Small intestine (tissue), 16 donors: ENCODE measurements at places on chromosomes 4 and X.
A peak's percentile ranks its signal among the peaks of the same experiment; 100 is the strongest.

DNA sequence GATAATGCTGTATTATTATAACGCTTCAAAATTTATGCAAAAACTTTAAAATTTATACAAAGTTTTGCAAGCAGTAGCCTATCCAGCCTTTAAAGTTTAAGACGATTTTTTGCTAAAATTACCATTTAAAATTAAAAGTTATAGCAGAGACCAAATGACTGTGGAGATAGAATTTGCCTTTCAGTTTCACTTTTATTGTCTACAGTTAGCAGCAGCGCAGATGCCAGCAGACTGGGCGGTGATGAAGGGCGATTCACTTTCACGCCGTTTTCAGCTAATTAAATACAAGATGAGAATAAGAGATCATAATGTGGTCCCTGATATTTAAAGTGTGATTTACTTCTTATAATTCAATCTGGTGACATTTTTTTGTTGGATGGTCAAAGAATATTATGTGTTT, 1381.5 kb upstream of the ADGRL3 start:
- DNase-seq = no peak

GRCh38 chrX:153469811-153470410, 465 bp downstream of the HAUS7 start:
- DNase-seq = no peak

- no peak for DNase-seq
These were observed 33.1 kb upstream of the DDX3X start for GRCh38 chrX:41300758-41301437.

GRCh38 chrX:154329294-154329693, 33.7 kb downstream of the TKTL1 start:
- no peak for DNase-seq

DNA sequence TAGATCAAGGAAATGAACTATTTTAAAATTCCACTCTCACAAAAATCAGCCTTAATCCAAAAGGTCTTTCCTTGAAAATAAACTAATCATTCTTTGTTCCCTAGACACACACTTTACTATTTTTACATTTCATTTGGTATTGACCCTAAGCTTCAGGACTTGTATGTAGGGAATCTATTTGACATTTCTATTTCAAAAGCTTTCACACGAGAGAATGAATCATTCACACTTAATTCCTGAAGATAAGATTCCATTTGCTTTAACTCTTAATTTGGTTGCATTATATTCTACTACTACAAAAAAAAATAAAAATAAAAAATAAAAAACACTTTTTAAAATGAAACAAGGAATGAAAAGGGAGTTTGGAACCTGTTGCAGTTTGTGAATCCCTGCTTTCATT, 43.7 kb downstream of the EDNRA start:
- DNase-seq = no peak

- no peak for DNase-seq
These were observed 82.2 kb downstream of the KLF8 start for GRCh38 chrX:56314334-56314733.

DNA sequence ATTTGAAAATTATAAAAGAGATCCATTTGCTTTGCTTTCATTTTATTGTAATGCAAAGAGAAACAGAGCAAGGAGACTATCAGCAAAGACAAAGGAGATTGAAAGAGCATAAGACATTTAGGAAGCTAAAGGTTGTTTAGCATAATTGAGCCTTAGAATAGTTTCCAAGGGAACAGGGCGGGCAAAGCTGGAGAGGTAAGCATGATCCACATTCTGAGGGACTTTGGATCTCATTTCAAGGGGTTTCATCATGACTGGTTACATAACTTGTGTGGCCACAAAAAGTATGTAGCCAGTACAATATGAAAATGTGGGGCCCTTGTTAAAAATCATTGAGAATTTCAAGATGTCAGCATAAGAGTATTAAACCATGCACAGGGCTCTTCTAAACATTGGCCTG, 406.5 kb downstream of the RPA4 start:
- DNase-seq = peak; percentile 28

DNA sequence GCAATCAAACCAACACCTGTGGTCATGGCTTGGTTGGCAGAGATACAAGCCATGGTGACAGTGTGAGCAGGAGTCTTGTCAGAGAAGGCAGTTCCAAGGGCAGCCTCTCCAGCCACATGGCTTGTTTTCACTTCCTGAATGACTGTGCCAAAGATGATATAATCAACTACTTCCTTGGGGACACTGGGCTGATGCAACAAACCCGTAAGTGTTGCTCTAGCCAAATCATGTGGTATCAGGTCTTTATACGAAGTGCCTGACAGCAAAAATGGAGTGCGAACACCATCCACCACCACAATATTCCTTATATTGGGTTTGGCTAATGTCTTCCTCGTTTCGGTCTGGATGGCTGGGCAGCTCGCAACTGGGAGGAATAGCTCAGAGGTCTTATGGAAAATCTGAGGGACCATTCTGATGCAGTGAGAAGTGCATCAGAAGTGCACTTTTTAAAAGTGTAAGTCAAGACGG, 922.0 kb downstream of the NLGN4X start:
- DNase-seq = no peak
